Fibroblast of the aortic adventitia (primary cell): ENCODE measurements at places on chromosomes 7 and 10. TPM values are rescaled to one million over a fixed set of nuclear protein-coding genes. Genes with fewer than 3 reads are reported as not detected.

Gene ACTA2
- total RNA-seq: 73.5 and 241 TPM in 2 replicates

Gene CH25H
- 2.2 TPM in 1 of 2 replicates, not detected in the other for total RNA-seq

Gene TBX20
- total RNA-seq: 2.0 and 6.4 TPM in 2 replicates

Gene DUS4L
- total RNA-seq: 8.5 and 9.3 TPM in 2 replicates

Gene TSC22D4
- 25.6 and 31.6 TPM in 2 replicates for total RNA-seq

Gene CYP26A1
- total RNA-seq: not detected in 2 replicates

Gene MINDY3
- 36.2 and 43.6 TPM in 2 replicates for total RNA-seq

Gene ANKRD61
- total RNA-seq: not detected in 2 replicates

Gene UNCX
- total RNA-seq: not detected in 2 replicates

Gene HTR5A
- total RNA-seq: not detected in 2 replicates

Gene HSPA14
- total RNA-seq: 13.7 and 19.7 TPM in 2 replicates

Gene ZNF735
- total RNA-seq: not detected in 2 replicates

DNA sequence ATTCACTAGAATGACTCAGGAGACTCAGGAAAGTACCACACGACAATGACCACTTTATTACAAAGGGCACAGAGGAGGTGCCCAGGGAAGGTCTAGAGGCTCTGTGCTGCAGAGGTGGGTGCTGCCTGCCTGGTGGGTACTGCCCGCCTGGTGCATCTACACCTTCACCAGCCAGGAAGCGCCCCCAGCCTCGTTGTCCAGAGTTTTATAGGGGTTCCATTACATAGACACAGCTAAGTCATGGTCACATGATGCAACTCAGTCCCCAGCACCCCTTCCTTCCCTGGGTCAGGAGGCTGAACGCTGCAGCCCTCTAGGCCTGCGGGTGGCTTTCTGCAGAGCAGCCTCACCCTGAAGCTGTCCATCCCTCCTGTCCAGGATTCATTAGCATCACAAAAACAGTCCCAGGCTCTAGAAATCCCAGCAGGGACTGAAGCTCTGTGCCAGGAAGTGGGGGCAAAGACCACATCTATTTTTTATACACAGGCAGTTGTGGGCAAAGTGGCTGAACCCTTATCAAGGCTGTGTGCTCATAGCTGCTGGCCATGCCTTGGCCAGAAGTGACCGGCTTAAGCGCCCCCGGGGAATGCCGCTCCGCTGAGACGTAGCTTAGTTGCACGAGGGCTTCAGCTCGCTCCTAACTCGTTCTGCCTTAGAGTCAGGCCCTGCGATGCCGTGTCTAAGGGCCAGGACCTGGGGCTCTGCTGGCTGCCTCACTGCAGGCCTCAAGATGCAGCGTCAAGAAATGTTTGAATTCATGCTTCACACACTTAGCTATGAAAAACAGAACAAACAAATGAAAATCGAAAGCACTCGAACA, 219.0 kb downstream of the GLRX3 start:
- DNase-seq: no peak

DNA sequence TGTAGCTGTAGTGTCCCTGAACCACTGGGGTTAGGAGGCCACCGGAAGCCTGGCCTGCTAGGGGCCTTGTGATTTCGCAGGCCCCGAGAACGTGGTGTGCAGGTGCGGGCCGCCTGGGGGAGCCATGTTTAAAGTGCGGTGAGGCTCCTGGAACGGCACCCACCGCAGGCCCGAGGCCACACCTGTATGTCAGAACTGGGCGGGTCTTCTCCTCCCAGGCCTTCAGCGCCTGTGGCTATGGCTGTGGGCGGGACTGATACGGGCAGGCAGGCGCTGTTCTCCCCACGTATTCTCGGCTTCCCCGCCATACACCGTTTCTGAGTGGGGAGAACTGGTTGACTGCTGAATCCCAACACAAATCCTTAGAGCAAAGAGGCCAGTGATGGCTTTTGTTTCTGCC, 74.8 kb downstream of the DNAJB6 start:
- DNase-seq: no peak

DNA sequence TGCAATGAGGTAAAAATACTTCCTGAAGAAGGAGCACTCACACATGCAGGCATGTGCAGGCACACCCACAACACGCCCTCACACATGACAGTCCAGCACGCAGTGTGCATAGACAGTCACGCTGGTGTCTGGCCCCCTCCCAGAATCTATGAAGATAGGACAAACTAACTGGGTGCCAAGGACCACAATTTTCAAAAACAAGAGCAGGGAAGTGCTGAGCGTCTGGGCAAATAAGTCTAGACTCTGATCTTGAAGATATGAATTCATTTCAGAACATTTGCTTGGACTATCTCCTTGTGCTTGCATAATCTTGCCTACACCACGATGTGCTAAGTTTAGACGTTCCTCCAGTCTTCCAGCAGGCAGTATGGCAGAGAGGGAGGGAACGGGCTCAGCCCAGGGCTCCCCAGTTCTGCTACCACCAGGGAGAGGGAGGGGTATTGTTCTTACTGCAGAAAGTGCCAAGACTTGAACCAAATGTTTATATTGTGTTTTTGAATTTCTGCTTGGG, 276.5 kb upstream of the KLF6 start:
- DNase-seq: peak; percentile 86

DNA sequence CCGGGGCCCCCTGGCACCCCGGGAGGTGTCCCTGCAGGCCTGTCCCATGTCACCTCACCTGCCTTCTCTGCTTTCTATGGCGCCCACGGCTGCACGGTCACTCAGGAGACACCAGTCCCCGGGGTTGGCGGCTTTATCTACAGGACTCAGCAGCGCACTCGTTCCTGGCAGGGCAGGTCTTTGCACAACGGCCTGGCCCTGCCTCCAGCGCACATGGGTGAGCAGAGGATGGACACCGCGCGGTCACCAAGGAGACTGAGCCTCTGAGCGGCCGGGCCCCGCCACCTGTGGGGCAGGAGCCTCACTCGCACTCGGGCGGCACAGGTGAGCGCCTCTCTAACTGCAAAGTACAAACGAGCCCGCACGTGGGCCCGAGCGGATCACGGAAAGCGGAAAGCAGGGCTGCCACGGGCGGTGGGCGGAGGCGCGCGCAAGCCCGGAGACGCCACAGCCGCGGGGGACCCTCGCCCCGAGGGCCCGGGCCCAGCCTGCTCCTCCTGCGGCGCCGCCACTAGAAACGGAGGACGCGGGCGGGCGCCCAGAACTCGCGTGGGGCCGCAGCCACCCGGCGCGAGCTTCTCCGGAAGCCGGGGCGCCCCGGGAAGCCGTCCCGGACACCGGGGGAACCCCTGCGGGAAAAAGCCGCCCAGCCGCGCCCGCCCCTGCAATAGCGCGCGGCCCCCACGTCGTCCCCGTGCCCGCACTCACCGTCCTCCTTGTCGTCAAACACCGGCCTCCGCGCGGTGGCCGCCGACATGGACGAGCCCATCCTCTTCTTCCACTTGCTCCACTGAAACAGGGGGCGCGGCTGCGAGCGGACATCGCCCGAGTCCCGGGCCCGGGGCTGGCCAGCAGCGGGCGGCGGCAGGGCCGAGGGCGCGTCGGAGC, 642 bp downstream of the STK32C start:
- DNase-seq: no peak

GRCh38 chr10:100265821-100266485, 1.5 kb downstream of the CWF19L1 start:
- no peak for DNase-seq

- peak; percentile 32 for DNase-seq
Measured at GRCh38 chr10:109961174-109962001, 38.1 kb upstream of the XPNPEP1 start.

- DNase-seq: no peak
Measured at GRCh38 chr7:25574828-25575227, 346.5 kb upstream of the NPVF start.

DNA sequence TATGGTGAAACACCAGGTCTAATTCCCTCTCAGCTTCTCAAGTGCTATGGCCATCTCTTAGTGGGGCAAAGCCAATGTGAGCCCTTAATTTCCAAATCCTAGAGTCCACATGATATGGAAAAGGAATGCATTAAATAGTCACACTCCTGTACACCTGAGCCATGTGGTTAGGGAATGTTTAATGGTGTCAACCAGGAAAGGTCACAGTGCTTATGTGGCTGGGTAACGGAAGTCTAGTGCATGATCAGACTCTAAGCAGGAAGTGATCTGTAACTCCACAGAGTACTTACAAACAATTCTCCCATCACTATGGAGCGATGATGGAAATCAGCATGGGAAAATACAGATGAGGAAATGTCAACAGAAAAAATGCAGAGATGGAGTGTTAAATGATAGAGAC, 148.8 kb downstream of the MAGI2 start:
- DNase-seq: no peak

- no peak for DNase-seq
Measured at GRCh38 chr10:120375666-120376065, 81.4 kb upstream of the PLPP4 start.

DNA sequence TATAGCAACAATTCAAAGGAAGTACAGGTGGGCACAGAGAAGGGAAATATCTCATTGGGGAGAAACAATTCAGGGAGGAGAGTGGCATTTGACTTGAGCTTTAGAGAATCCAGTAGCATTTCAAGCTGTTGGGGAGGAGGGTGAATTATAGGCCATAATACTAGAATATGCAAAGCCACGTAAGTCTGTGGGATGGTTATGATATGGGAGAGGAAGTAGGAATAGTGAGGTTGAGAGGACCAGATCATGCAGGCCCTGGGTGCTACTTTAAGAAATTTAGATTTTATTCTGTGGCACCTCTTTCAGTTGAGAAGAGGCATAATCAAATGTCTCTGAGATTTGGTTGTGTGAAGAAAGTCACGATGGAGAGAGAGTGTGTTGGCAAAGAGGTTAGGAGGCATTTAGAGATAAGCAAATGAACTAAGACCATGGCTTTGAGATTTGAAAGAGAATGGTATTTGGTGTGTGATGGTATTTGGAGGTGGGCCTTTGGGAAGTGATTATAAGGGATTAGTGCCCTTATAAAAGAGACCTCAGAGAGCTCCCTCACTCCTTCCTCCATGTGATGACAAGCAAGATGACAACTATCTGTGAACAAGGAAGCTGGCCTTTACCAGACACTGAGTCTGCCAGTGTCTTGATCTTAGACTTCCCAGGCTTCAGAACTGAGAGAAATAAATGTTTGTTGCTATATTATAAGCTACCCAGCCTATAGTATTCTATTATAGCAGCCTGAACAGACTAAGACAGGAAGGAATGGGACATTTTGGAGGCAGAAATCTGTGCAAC, 15.1 kb downstream of the ADD3 start:
- no peak for DNase-seq

GRCh38 chr10:98363220-98363619, 51.8 kb downstream of the PYROXD2 start:
- no peak for DNase-seq

DNA sequence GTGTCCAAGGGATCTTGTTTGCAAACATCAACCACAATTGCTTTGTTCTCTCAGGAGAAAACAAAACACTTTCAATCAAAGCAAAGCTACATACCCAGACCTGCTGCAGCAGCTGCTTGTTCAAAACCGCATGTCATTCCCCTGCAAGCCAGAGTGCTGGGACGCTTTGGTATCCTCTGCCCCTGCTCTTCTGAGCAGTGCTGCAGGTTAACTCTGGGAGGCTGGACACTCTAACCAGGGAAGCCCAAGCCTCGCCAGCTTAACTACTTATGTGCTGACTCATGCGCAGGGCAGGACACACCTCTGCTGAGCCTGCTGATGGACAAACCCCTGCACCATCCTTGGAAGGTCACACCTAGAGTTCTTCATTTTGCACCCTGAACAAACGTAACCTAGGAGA, 28.2 kb upstream of the ASAH2 start:
- no peak for DNase-seq

DNA sequence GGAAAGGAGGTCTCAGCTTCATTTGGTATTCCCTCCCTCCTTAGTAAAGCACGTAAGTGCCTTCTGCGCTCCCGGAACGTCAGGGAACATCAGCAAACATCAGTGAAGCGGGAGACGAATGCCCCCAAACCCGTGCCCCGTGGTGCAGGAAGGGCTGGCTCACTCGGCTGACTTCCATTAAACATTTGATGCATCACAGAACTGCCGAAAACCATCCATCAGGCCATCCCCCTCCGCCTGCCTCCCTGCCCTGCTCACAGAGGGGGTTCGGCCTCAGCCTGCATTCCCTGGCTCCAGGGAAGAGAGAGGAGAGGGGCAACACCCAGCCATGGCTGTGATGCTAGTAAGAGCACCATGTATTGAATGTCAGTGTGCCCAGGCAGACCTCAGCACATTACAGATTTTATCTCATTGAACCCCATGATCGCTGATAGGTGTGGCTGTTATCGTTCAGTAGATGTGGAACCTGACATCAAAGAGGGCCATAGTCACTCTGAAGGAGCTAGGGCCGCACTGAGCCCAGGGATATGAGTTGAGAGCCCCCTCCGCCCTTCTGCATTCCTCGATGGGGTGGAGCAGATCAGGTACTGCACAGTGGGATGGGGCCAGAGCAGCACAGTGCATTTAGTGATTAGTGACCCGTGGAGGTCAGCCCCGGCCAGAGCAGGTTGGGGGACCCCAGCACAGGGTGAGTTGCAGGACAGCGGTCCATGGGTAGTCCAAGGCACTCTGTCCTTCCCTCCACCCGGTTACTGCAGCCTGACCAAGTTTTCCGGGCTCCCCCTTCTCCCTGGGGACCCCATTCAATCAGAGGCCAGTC, 146.4 kb downstream of the RPS24 start:
- DNase-seq: no peak

DNA sequence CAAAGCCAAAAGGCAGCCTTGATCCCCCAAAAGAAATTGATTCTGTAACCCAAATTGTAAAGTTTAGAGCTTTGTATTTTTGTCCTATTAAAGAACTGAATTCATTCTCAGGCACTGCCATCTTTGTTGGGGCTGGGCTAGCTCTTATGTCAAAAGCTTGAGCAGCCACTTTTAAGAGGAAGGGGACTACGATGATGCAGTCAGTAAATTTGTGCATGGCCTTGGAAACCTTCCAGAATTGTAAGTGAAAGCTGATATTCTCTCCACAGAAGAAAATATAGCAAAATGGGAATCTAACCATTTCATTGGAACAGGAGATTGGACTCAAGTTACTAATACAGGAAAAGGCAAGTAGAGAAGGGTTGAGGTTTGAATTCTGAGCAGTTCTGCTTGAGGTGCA, 50.1 kb downstream of the RBM20 start:
- no peak for DNase-seq

DNA sequence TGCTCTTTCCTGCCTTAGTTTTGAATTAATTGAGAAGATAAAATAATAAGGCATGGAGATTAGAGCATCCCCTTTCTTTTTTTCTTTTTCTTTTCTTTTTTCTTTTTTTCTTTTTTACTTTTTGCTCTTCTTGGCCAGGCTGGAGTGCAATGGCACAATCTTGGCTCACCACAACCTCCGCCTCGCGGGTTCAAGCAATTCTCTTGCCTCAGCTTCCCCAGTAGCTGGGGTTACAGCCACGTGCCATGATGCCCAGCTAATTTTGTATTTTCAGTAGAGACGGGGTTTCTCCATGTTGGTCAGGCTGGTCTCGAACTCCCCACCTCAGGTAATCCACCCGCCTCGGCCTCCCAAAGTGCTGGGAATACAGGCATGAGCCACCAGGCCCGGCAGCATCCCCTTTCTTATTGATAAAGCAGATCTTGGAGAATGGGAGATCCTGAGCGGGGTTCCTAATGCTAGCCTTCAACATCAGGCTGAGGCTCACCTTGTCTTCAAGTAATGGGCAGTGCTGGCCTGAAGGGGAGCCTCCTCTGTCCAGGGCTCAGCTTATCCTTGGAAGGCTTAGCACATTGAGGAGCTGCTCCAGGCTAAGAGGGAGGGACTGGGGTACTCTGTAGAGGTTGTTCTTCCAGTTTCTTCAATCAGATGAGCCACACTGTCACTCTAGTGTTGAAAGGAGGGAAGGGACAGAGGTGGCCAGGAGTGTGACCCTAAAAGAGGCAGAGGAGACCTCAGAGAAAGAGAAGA, 27.9 kb downstream of the GSTO2 start:
- no peak for DNase-seq

- no peak for DNase-seq
Measured at GRCh38 chr7:70619659-70620058, 512.3 kb upstream of the GALNT17 start.
